ENCODE measurements at places on chromosomes 3 and 15.

DNA sequence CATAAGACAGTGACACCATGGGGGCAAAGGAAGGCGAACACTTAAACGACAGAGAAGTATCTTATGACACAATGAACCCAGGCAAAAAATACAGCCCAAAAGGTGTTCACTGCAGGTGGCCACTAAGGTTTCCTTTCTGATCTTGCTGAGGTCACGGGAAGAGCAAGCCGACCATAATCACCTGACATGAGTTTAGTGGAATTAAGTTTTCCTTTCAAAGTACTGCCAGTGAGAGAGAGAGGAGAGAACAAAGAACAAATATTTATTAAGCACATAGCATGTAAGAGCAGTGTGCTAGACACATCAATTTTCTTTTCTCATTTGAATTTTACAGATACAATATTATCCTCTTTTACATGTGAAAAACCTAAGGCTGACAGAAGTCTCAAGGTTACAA is 102.3 kb downstream of the NR1I2 start:
- DNase-seq, result no peak

DNA sequence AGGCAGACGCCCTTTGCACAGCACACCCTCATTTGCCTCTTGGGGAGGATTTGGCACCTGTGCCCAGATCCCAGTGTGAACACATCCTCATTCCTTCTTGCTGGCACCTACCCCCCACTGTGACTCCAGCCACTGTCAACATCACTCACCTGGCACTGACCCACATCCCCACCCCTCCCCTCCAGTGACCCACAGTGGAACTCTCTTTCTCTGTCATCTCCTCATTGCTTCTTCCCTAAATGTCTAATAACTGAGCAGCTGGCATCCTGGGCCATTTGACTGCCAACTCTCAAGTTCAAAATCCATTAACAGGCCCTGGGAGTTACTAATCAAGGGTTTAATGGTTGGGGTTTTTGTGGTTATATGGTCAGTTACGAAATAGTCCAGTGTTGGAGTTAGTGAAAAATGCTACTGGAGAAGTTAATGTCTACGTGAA is 14.4 kb downstream of the SNAPC5 start:
- no peak for DNase-seq

- no peak for DNase-seq
Observed at GRCh38 chr3:123261666-123262065, 59.9 kb downstream of the SEC22A start.

GRCh38 chr3:4047366-4047765 is 248.1 kb downstream of the LRRN1 start:
- no peak for DNase-seq

GRCh38 chr3:134552784-134553183 is 66.9 kb downstream of the CEP63 start:
- DNase-seq, result no peak

DNA sequence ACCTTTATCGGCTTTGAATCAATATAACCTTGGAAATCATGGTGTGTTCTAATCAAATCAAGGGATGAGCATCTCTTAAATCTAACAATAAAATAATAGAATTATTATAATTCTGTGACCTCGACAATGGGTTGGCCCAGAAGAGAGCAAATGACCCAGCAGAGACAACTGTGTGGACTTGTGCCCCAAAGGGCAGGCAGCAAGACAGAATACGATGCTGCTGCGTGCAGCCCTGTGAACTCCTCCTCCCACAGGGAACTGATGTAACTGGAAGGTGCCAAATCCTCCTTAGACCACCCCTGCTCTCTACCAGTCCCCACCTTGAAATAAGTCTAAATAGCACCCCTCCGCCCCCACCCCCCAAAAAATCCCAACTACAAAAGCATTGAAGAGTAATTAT is 50.7 kb upstream of the ACAN start:
- no peak for DNase-seq

DNA sequence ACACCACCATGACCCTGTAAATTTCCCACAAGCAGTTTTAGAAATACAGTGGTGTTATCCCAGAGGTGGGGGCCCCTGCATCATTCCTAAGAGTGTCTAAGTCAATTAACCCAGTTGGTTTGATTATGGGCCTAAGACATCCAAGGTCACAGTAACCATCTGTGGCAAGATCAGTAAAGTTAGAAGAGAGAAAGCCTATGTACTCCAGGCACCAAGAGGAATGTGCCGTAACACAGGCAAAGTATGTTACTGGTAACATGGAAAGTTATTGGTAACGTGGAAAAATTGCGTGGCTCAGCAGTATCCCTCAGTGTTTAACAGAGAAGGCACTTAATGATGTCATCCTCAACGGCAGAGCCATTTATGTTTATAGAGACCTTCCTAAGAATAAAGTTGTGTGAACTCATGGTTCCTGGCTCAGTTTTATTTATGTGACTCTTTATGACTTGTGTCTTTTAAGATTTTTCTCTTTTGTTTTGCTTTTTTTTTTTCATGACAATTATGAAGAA is 144.1 kb upstream of the RASGRP1 start:
- no peak for DNase-seq

DNA sequence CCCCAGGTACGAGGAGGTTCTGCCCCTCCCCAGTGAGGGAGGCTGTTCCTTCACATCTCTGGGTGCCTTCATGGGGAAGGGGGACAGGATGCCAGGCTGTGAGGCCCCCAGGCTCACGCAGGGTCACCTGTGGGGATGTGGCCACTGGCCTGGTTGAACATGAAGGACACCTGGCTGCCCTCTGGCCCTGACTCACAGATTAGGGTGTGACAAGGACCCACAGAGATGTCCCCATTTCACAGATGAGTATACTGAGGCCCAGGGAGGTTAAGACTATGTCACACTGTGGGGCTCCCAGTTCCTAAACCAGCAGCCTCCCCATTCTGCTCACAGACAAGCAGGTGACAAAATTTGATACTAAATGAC is 42.4 kb downstream of the PCSK6 start:
- DNase-seq, result no peak

- no peak for DNase-seq
Observed at GRCh38 chr3:48112813-48113212, 75.4 kb downstream of the CDC25A start.

- DNase-seq, result no peak
Observed at GRCh38 chr15:53872410-53872809, 105.8 kb upstream of the UNC13C start.

- no peak for DNase-seq
Observed at GRCh38 chr3:54843352-54843751, 84.5 kb downstream of the LRTM1 start.

DNA sequence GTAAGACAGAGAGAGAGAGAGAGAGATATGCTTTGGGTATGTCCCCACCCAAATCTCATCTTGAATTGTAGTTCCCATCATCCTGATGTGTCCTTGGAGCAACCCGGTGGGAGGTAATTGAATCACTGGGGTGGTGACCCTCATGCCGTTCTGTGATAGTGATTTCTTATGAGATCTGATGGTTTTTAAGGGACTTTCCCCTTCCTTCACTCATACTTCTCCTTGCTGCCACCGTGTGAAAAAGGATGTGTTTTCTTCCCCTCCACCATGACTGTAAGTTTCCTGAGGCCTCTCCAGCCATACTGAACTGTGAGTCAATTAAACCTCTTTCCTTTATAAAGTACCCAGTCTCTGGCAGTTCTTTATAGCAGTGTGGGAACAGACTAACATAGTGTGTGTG is 60.3 kb downstream of the EOMES start:
- DNase-seq, result no peak

GRCh38 chr15:45551676-45552075 is 29.1 kb upstream of the SLC30A4 start:
- DNase-seq, result peak; percentile 18

- DNase-seq, result no peak
Observed at GRCh38 chr15:65903296-65904073, 34.2 kb downstream of the RAB11A start.

- no peak for DNase-seq
Observed at GRCh38 chr15:55267401-55268175, 22.0 kb downstream of the RAB27A start.

- DNase-seq, result no peak
Observed at GRCh38 chr3:100216713-100217112, 44.1 kb upstream of the TBC1D23 start.

DNA sequence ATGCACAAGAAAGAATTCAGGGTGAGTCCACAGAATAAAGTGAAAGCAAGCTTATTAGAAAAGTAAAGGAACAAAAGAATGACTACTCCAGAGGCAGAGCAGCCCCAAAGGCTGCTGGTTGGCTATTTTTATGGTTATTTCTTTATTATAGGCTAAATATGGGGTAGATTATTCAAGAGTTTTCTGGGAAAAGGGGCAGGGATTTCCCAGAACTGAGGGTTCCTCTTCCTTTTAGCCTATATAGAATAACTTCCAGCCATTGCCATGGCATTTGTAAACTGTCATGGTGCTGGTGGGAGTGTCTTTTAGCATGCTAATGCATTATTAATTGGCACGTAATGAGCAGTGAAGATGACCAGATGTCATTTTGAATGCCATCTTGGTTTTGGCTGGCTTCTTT is 13.6 kb downstream of the GLDN start:
- DNase-seq, result no peak

DNA sequence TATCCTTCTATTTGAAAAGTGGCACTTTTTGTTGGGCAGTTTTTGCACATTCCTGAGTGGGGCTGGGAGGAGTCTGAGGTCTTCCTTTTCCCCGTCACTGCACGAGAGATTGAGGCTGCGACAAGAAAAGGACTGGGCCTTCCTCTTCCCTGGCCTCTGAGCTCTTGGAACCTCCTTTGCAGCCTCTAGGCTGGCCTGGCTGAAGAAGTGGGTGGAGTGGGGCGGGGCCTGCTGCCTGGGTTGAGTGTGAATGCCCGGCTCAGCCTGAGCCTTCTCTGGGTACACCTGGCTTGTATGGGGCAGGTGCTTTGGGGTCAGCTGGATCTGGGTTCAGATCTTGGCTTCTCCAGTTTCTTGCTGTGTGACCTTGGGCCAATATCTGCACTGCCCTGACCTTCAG is 43.1 kb downstream of the PLXNA1 start:
- no peak for DNase-seq

DNA sequence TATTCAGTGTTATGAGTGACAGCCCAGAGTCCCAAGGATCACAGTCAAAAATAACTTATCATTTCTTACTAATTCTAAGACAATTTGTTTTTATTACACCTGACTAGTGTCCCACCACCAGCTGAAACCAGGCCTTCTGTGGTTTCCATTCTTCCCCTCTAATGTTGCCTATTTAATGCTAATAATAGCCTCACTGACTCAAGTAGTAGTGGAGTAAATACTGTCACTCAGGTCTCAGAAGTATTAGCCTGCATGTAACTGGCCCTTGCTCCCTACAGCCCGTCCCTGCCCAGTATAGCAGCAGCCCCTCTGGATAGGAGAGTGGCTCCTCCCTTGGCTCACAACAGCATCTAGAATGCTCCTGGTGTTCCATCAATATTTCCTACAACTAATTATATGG is 665.5 kb downstream of the NTRK3 start:
- no peak for DNase-seq

DNA sequence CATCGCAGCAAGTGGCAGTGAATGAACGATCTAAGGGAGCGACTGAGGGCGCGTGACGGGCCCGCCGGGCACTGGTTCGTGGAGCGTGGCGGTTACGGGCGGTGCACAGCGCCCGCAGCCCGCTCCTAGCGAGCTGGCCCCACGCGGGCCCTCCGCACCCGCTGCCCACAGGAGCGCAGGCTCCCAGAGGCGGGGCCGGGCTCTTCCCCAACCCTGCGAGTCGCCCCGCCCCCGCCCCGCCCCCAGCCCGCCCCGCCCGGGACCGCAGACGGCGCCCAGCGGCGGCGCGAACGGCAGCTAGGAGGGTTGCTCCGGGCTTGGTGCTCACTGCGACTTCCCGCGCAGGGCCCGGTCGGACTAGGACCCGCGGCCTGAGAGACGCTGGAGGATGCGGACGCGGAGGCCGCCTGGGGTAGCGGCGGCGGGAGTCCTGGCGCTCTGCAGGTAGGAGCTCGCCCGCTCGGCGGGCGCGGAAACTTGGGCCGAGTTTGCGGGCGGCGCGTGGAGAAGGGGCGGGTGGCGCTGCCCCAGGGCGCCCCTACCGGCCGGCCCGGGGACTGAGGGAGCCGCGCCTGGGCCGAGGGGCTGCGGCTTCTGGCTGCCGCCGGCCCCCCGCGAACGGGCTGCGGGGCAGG is at the start of gene C15orf39:
Gene C15orf39, plus strand, starts transcription at position 267 of the 635 bp plus-strand sequence. CDS start 4,167 bp downstream, outside the sequence.
- no peak for DNase-seq

GRCh38 chr3:189229196-189229828 is 57.5 kb downstream of the TPRG1 start:
- DNase-seq, result no peak

DNA sequence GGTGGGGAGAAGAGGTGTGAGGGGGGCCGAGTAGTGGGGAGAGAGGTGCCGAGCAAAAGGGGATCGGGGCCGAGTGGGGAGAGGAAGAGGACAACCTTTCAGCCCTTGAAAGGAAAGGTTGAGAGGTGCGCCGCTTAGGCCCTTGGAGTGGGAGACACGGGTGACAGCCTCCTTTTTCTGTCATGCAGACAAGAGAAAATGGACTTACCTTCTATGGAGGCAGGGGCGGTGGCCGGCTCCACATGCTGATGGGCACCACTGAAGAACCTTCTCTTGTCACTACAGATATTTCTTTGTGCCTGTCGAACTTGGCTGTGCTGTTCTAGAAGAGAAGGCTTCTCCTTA is 421 bp downstream of the KLHL18 start:
- DNase-seq, result no peak

- no peak for DNase-seq
Observed at GRCh38 chr3:36394176-36394575, 13.9 kb downstream of the STAC start.

DNA sequence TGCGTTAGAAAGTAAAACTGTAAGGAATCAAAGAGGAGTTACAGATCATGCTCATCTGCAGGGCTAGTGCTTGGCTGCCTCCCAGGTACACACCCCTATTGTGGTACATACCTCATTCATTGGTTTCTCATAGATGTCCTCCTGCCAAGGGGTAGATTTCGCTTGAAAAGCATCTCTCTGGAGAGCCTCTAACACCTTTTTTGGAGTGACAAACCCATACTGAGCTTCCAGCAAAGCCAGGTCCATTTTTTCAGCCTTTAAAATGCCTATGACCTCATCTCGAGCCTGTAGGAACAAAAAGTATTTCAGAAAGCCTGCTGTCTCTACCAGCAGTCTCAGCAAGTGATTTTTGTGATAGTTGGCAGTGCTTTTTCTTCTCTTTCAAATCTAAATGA is 112.1 kb downstream of the CMSS1 start:
- no peak for DNase-seq

DNA sequence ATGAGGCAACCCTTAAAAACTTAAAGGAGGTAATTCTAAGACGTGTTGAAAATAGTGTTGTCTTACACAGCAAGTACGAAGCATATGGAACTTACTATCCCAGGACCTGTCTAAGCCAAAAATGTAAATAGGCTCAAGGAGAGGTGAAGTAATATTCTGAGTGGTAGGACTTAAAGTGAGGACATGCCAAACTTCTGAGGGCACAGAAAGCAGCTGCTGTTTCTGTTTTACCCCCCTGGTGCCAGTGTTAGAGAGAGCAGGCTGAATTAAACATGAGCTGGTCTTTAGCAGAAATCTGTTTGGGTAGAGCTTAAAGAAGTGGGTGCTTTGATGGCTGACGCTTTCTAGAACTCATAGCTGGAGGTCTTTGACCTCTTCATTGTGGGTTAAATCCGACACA is 149.7 kb upstream of the NPHP3 start:
- no peak for DNase-seq

DNA sequence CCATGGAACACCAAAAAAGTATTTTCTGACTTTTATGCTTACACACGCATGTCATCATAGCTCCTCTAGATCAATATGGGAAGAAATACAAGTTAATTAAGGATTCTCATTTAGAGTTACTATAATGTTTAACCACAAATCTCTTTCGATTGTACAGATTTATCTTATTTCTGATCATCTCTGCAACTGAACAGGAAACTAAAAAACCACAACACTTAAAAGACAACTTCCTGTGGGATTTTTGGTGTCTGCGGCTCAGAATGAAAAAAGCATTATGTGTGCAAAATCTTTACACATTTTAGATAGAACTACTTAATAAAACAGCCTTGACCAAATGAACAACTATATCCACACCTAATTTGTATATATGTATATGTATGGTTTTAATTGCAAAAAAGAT is 3.0 kb upstream of the TJP1 start:
- DNase-seq, result no peak

Data from HS-5 (cell line).